ENCODE measurements at places on chromosomes 3 and 15.

DNA sequence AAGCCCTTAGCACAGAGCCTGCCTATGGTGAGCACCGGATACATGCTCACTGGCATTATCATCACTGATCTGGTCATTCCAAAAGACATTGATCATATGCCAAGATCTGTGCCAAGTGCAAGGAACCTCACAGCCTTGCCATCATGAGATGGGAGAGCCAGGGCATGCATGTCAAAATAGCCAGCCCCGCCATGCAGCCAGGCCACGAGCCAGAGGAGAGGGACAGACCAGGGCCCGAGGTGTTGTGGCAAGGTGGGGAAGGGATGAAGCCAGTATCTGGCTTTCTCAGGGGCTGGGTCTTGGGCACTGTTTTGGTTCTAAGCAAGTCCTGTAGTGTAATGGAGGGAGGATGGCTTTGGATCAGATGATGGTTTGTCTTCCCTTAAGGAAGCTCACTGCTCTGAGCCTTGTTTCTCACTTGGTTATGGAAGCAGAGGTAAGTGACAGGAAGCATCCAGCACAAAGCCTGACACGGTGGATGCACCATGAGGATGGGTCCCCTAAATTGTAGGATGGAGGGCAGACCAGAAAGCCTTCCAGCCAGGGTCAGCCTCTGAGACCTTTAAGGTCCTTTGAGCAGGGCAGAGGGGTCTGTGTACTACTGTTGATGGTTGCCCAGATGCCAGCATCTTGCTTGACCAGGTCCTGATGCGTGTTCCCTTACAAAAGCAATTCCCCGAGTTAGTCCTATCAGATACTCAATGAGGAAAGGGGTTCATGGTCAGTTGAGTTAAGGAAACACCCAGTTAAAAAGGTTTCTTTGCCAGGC is 247.7 kb upstream of the TLE3 start:
- DNase-seq: no peak

- DNase-seq: peak; percentile 47
Observed at GRCh38 chr3:153970741-153971347, 150.3 kb upstream of the ARHGEF26 start.

- no peak for DNase-seq
Observed at GRCh38 chr15:73770050-73770449, 16.9 kb upstream of the INSYN1 start.

GRCh38 chr3:168847291-168847883 is 751.7 kb upstream of the GOLIM4 start:
- DNase-seq: peak; percentile 69

- no peak for DNase-seq
Observed at GRCh38 chr15:57827021-57827420, 120.5 kb downstream of the POLR2M start.

GRCh38 chr3:62566022-62566557 is 192.7 kb upstream of the FEZF2 start:
- DNase-seq: no peak

- DNase-seq: no peak
Observed at GRCh38 chr15:31352911-31353811, 26.5 kb downstream of the KLF13 start.

- DNase-seq: no peak
Observed at GRCh38 chr15:60054472-60054871, 50.4 kb downstream of the FOXB1 start.

GRCh38 chr3:134083008-134083407 is 53.3 kb upstream of the SLCO2A1 start:
- DNase-seq: no peak

- DNase-seq: peak; percentile 49
Observed at GRCh38 chr3:173371848-173372487, 25.6 kb upstream of the NLGN1 start.

- no peak for DNase-seq
Observed at GRCh38 chr15:81443040-81443820, 69.2 kb upstream of the TMC3 start.

GRCh38 chr15:63595688-63596087 is 1.5 kb upstream of the FBXL22 start:
- no peak for DNase-seq

GRCh38 chr3:144390786-144391185 is 419.2 kb downstream of the DIPK2A start:
- DNase-seq: no peak

- no peak for DNase-seq
Observed at GRCh38 chr15:99185414-99186130, 63.8 kb downstream of the TTC23 start.

DNA sequence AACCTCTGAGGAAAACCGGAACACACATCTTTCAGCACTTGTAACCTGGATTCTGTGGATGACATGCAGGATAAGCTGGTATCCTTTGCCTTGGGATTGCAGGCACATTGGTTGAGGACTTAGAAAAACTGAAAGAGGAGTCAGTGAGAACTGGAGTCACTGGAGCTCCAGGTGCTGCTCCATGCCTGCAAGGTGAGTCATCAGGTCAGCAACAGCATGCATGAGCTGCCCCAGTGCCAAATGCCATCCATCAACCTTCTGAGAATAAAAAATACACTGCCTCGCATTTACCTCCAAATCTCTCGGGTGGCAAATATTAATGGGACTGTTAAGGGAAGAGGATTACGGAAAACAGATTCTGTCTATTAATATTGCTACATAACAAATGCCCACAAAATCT is 729.1 kb downstream of the NTRK3 start:
- DNase-seq: peak; percentile 81

- DNase-seq: no peak
Observed at GRCh38 chr3:30664459-30664858, 58.1 kb downstream of the TGFBR2 start.

GRCh38 chr3:12663401-12663935 is 449 bp downstream of the RAF1 start:
- DNase-seq: no peak

DNA sequence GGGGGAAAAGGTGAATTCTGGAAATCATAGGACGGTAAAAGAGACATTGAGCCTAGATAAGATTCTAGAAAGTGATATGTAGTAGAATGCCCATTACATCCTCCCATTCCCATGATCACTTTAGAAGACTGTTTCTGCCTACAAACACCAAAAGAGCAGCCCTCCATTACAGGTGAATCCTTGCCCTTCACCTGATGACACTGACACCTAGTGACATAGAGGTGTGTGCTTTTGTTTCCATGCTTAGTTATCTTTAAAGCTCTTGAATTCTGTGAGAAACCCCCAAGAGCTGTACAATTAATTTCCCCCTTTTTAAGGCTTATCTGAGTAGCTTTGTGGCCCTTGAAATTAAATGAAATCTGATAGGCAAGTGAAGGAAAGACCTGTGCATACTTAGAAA is 8.3 kb upstream of the BBX start:
- DNase-seq: no peak

DNA sequence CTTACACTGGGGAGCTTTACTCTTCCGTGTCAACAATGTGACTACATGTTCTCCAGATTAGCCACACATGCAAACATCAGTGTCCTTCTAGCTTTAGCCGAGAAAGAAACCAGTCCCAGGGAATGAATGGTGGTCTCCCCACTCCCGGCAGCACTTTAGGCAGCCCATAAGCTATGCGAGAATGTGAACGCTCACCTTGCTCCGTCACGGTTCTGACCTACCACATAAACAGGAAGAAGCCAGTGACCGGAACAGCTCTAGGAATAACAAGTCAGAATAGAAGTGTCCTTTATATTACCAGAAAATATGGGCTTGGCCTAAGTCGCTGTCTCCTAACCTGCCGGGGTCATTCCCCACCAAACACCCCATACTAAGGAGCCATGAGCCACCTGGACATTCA is 98.0 kb upstream of the ABHD17C start:
- no peak for DNase-seq

- no peak for DNase-seq
Observed at GRCh38 chr3:35707904-35708303, 68.6 kb downstream of the ARPP21 start.

DNA sequence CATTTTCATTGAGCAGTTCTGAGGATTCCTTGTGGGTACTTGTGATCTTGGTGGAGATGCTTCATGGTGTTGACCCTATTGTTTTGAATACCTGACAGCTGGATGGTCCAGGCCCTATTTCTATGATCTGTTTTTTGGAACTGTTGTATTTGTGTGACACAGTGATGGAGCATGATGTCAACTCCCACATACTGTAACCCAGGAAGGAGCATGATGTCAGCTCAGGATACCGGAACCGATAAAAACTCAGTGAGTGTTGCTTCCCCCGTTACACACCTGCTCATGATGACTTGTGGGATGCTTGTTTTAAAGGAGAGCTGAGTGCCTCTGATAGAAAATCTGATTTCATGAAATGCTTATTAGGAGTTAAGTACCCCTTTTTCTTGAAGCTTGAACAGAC is 45.1 kb downstream of the ZBTB38 start:
- no peak for DNase-seq
